ENCODE measurements at places on chromosomes 5 and 9.

- DNase-seq = no peak
These were observed 8.0 kb upstream of the PDZD2 start for GRCh38 chr5:31630931-31631330.

- no peak for DNase-seq
These were observed 33.2 kb downstream of the IDNK start for GRCh38 chr9:83656032-83656680.

GRCh38 chr5:94250985-94251384 lies 367.4 kb downstream of the KIAA0825 start:
- no peak for DNase-seq

- no peak for DNase-seq
These were observed 254.4 kb upstream of the GRAMD2B start for GRCh38 chr5:126168785-126169184.

- no peak for DNase-seq
These were observed 17.2 kb upstream of the SLC25A51 start for GRCh38 chr9:37921168-37921510.

DNA sequence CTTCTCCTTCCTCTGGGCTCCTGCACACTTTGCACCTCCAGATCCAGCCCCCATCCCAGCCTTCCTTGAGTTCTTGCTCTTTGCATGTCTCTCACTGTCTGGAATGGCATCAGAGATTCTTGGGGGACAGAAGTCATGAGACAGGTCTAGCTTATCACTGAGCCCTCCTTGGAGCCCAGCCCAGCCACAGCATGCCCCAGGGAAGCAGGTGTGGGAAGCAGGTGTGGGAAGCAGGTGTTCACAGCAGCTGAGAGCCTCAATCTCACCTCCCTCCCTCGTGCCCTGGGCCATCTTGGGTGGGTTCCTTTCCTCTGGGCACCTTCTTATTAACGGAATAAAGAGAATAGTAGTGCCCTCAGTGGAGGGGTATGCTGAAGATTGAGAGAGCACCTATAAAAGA lies 27.2 kb downstream of the SLC6A7 start:
- no peak for DNase-seq

- no peak for DNase-seq
These were observed 26.7 kb downstream of the POLR1E start for GRCh38 chr9:37512437-37512836.

DNA sequence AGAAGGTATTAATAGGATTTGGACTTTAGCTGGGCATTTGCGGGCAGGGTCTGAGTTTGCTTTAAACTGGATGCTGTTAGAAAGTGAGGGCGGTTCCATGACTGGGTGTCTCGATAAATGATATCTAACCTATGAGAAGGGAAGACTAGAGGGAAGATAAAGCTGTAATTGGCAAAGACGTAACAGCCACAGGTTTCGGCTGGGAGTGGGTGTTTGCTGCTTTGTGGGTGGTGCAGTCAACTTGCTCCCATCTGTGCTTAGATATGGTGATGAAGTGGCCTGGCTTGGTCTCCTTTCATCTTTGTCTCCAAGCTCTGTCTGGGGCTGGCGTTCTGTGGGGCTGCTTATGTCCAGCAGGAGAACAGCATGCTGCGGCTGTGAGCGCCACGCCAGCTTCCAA lies 23.3 kb downstream of the OR2V1 start:
- peak; percentile 77 for DNase-seq

GRCh38 chr9:129331772-129332500 lies 153.9 kb upstream of the IER5L start:
- no peak for DNase-seq

DNA sequence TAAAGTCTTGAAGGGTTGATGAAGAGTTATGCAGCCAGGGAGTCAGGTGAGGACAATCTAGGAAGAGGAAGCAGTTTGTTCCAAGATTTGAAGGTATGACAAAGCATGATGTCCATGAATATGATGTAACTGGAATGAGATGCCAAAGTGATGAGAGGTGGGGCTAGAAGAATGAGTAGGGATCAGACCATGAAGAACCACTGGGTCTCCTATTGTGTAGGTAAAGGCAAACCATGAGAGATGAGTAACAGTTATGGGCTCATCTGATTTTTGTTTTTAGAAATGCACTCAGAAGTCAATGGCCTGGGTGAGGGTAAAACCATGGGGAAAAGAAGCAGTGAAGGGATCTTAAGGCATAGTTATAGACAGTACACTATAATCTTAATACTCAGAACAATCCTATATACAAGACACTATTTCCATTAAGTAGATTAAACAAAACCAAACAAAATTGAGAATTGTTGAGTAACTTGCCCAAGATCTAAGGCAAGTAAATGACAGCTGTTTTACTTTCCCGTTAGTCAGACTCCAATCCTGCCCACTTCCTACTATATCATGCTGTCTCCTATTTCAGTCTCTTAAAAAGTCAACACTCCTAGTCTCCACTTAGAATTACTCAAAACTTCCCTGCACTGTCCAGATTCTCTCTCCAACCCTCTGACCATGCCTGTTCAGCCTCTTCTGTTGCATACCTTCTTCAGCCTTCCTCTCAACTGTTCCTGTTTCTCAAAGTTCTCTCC lies 393.8 kb upstream of the MEF2C start:
- DNase-seq = no peak

DNA sequence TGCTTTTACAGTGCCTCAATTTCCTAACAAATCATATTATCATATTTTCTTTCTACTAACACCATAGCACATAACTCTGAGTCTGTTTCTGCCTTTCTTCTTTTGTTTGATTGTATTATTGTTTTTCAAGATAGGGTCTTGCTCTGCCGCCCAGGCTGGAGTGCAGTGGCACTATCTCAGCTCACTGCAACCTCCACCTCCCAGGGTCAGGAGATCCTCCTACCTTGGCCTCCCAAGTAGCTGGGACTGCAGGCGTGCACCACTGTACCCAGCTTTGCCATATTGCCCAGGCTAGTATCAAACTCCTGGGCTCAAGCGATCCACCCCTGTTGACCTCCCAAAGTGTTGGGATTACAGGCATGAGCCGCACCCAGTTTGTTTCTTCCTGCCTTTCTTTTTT lies 18.7 kb downstream of the PAIP2 start:
- DNase-seq = no peak

DNA sequence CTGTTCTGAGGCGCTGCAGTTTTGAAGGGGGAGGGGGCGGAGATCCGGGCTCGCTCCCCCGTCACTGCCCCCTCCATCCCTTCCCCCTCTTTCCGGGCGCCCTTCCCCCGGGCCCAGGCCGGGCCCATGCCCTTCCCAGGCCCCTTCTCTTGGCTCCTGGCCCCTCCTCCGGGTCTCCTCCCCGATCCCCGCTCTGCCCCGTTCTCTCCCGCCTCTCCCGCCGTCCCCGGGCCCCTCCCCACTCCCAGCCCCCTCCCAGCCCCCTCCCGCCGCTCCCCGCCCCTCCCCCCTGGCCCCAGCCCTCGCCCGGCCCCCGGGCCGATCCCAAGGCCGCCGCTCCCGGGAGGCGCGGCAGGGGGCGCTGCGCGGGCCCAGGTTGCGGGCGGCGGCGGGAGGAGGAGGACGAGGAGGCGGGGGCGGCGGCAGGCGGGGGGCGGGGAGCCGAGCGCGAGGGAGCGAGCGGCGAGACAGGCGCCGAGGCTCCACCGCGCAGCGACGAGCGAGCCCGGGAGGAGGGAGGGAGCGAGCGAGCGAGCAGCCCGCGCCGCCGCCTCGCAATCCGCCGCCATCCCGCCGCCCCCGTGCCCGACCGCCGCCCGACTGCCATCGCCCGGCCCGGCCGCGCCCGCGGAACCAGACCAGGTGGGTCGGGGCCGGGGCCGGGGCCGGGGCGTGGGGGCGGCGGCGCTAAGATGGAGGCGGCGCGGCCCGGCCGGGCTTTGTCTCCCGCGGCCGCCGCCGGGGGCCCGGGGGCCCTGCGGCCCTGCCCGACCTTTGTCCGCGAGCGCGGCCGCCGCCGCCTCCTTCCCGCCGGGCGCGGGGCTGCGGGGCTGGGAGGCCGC lies at the start of gene PRRC2B:
Gene PRRC2B, plus strand, starts transcription at position 465 of the 842 bp plus-strand sequence. CDS start 36,059 bp downstream, outside the sequence.
- DNase-seq = peak; percentile 77

DNA sequence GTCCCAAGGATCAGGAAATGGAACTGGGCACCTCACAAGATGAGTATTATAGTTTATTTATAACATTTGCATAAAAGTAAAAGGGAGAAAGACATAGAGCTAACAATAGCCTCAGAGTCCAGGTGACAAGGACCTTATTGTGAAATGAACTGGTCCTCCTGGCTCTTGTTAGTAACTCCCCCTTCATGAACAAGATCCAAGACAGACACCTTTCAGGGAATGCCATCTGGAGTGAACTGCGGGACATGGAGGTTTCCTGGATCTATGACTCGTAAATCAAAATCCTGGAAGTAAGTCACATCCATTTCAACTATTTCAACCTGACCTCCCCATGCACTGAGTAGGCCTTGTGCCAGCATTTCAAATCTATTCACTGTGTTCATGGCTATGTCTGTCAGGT lies 129.5 kb upstream of the GAS1 start:
- no peak for DNase-seq

GRCh38 chr5:77101298-77101697 lies 14.2 kb upstream of the ZBED3 start:
- DNase-seq = no peak

- no peak for DNase-seq
These were observed 1.3 kb downstream of the RASA1 start for GRCh38 chr5:87268970-87269377.

DNA sequence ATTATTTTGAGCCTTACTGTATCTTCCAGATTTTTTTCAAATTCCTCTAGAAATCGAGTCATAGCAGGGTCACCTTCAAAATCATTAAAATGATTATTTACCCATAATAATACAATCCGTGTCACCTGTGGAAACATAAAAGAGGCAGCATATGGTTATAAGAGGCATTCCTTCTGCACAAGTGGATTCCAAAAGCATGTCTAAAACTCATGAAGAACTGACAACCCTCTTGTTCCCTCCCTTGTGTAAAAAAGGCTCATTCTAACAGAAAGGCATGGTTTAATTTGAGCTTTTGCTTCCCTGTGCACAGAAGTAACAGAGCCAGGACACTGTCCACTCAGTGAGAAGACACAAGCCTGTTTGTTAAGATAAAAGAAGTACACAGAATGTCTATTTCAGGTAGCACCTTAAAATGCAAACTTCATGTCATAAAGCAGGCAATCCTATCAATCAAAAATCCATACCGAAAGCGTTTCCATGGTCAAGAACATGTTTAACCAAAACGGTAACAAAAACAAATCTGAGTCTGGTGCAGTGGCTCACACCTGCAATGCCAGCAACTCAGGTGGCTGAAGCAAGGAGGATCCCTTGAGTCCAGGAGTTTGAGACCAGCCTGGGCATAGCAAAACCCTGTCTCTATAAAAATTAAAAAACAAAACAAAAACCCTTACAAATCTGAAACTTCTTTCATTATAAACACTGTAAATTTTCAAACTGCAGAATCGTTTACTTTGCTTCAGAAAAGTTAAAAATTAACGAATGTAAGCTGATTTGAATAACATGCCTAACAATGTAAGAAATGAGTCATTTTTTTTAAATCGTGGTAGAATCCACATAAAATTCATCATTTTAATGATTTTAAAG lies 139.3 kb downstream of the RAPGEF6 start:
- no peak for DNase-seq

DNA sequence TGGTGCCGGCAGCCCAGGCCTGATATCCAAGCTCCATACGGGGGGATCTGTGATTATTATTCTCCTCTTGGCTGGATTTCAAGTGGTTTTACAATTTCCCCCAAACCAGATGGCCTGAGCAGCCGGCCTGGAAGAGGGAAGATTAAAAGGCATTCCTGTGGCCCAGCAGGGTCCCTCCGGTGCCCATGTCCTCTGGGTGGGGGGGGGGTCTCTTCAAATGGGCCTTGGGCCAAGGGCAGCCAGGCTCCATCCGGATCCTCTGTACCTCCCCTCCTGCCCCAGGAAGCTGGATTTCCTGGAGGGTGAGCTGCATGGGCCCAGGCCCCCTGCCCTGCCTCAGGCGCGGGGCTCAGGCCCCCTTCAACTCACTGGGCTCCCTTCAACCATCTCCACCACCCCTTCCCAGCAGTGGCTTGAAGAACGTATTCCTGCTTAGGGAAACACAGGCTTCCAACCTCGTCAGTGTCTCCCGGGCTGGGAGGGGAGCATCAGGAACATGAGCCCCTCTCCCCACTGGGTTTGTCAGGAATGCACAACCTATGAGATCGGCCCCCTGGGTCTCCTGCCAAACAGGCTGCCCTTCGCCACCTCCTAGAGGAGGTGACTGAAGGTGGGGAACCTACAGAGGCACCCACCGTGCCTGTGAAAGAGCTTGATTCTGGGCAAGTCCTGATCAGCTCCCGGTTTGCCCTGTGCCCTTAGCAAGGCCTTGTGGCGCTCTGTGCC lies 62.9 kb upstream of the ORM1 start:
- no peak for DNase-seq

DNA sequence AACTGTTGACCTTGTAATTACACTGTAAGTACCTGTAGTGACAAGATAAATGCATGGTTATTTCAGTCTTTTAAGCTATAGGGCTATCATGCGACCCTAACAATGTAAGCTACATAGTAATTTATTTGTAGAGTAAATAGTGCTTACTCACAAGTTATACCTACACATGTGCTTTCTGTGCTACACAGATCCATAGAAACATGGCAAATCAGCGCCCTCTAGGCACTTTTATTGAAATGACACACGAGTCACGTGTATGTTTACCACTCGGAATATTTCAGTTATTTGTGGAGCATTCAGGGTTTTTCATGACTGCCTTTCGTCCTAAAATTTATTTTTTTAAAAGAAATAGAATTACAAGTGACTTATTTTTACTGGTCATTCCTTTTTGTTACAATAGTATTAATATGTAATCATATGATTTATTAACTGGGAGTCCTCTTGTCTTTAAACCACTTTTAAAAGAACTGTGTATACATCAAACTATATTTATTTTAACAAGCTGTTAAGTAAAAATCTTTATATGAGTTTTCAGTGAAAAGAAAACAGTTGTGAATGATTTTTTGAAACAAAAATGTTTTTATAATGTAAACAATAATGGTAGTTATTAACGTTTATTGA lies 1242.3 kb upstream of the WWC1 start:
- peak; percentile 14 for DNase-seq

DNA sequence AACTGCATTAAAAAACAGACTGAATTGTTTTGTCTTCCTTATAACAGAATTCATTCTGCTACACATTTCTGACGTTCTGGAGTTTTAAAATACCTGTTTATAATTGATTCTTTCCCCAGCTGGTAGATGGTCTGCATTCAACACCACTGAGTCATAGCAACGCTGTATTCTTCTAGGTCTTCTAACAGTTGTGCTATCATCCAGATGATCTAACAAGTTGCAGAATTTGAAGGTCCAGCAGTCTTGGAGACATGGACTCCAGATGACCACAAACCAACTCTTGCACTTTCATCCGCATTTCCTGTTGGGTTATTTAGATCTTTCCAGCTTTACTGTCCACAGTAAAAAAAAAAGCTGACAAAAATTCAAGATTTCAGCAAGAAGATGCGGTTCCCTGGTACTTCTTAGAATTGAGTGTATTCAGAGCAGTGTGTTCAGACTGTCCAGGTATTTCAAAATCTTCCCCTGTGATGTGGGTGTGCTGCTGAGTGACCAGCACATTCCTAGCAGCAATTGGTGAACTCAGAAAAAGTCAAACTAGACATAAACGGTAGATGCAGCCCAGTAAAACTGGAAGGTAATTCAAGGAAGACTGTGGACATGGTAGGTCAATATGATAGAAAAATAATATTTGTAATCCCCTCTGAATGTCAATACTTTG lies 50.2 kb downstream of the CSNK1A1 start:
- DNase-seq = no peak

- DNase-seq = no peak
These were observed 44.7 kb upstream of the IZUMO3 start for GRCh38 chr9:24590432-24590831.

GRCh38 chr5:56710826-56711590 lies 104.3 kb upstream of the MAP3K1 start:
- no peak for DNase-seq

All from hematopoietic multipotent progenitor cell treated with erythropoietin and hydrocortisone succinate and interleukin-3 and kit ligand, for 15 days (in vitro differentiated cells).